ENCODE measurements at places on chromosomes 12 and 14.

- DNase-seq, result no peak
Observed at GRCh38 chr12:6559500-6559899, 3.7 kb upstream of the IFFO1 start.

- DNase-seq, result no peak
Observed at GRCh38 chr12:111705672-111706071, 19.8 kb downstream of the ACAD10 start.

DNA sequence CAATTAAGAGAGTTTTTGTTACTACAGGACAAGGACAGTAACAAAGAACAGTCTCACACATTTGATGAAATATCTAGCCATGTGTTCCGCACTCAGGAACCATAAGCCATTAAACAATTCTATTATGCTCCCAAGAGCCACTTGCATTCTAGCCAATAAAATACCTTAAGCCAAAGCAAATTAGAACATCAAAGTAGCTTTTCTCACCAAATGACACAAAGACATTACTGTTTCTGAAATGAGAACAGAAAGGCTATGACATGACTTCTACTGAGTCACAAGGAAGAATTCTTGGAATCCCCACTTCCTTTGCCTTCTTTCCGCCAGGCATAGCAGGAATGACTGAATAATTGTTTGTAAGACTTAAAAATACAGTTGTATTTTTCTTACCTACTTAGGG lies 445.8 kb downstream of the ATP23 start:
- DNase-seq, result no peak

DNA sequence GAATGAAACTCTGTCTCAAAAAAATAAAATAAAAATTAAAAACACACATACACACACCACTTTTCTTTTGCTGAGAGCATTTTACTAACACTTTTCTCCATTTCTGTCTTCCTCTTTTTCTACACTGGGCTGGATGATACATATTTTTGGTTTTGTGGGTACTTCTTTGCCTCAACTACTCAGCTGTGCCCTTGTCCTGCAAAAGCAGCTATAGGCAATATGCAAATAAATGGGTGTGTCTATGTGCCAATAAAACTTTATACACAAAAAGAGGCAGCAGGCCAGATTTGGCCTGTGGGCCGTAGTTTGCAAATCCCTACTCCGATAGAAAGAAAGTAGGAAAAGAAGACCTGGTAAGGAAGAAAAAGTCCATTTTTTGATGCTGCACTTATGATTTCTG lies 6.5 kb downstream of the CLMN start:
- DNase-seq, result no peak

DNA sequence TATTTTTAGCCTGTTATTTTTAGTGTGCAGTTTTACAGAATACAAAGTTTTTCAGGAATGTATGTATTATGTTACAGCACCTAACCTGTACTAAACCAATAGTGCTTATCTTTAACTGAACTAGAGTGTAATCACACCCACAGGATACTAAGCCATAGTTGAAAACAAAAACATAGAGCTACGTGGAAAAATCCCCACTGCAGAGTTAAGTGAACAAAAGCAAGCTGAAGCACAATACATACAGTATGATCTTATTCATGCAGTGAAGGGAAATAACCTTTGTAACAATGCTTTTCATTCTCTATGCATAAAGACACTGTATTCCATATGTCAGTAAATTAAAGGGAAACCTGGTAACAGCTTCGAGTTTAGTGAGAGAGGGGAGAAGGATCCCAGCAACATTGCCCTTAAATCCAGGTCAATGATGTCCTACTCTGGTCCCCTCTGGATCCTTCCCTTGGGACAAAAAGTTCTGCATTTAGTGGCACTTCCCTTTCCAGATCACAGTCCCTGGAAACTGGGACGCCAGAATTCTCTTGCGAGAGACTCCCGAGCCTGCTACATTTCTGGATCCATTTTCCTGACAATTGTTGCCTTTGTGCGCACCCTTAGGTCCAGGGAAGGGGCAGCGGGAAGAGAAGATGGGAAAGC lies 121.3 kb upstream of the CCND2 start:
- DNase-seq, result no peak

GRCh38 chr14:57987051-57987450 lies 121.2 kb upstream of the SLC35F4 start:
- DNase-seq, result no peak

- DNase-seq, result no peak
Observed at GRCh38 chr14:67524634-67524963, 8.5 kb upstream of the PLEKHH1 start.

GRCh38 chr12:39503439-39503838 lies 60.5 kb upstream of the KIF21A start:
- DNase-seq, result no peak

DNA sequence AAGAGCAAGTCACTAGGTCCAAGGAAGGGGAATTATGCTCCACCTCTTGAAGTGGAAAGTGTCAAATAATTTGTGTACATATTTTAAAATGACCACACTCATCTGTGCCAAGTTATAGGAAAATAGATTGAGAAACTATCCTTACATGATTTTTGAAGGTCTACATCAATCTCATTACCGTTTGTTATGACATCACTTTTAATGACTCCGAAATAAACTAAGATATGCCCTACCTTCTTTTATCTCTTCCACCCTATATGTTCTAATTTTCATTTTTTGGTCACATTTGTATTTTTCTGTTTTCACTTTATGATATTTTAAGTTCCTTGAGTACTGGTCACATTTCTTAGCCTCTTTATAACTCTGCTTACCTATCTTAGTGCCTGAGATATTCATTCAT lies 3.3 kb upstream of the PSMC6 start:
- no peak for DNase-seq

GRCh38 chr14:75521415-75522199 lies 662 bp upstream of the BATF start:
- DNase-seq, result no peak

DNA sequence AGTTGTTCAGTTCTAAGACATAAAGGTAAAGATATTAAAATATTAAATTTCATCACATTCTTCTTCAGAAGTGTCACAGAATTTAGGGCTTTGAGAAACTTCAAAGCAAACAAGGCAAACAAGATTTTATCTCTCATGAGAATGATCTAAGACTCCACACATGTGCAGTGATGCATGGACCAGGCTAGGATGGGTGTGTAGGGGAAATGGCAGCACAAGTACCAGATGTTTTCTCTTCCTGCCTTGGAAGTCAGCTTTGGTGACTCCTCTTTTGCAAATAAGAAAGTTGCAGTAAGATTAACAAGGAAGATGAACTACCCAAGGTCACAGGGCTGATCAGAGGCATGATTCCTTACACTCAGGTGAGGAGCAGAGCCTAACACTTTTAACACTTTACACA lies 163.8 kb upstream of the LMNTD1 start:
- no peak for DNase-seq

GRCh38 chr12:13342971-13343370 lies 146.4 kb downstream of the EMP1 start:
- no peak for DNase-seq
